ENCODE measurements at places on chromosomes 12 and 14. TPM values are rescaled to one million over a fixed set of nuclear protein-coding genes. Genes with fewer than 3 reads are reported as not detected.

Gene PROX2
- total RNA-seq = not detected

Gene CNPY2
- 117 TPM for total RNA-seq

Gene CMKLR1
- total RNA-seq = not detected

Gene SCNN1A
- total RNA-seq = 6.5 TPM

Gene AQP6
- total RNA-seq = not detected

Gene KCNMB4
- total RNA-seq = 0.13 TPM

Gene SIX4
- 3.3 TPM for total RNA-seq

Gene MCRS1
- total RNA-seq = 57.8 TPM

Gene IQSEC3
- total RNA-seq = not detected

Data from A549 treated with RU486 at 1 μM for 4 hours (cell line).